ENCODE measurements at places on chromosomes 13 and 19.

DNA sequence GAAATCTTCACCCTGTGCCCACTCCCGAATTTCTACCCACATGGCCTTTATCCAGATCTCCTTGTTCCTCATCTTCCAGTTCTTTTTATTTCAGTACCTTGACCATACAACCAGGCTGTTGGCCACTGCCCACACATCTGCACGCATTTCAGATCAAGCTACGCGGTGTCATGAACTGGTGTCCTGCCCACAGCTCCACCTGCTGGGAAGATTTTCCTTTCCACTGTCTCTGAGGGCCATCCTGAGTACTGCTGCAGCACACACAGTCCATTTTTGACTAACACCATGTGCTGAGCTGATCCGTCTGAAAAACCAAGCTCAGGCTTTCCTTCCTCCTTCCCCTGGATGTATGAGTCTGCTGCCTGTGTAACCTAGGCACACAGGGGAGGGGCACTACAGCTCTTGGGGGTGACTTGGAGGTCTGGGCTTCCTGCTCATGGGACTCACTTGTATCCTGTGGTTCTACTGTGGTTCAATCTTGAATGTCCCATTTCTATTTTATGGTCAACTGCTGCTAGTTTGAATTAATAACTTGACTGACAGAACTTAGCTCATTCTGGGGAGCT is 71.9 kb downstream of the WASF3 start:
- no peak for DNase-seq

DNA sequence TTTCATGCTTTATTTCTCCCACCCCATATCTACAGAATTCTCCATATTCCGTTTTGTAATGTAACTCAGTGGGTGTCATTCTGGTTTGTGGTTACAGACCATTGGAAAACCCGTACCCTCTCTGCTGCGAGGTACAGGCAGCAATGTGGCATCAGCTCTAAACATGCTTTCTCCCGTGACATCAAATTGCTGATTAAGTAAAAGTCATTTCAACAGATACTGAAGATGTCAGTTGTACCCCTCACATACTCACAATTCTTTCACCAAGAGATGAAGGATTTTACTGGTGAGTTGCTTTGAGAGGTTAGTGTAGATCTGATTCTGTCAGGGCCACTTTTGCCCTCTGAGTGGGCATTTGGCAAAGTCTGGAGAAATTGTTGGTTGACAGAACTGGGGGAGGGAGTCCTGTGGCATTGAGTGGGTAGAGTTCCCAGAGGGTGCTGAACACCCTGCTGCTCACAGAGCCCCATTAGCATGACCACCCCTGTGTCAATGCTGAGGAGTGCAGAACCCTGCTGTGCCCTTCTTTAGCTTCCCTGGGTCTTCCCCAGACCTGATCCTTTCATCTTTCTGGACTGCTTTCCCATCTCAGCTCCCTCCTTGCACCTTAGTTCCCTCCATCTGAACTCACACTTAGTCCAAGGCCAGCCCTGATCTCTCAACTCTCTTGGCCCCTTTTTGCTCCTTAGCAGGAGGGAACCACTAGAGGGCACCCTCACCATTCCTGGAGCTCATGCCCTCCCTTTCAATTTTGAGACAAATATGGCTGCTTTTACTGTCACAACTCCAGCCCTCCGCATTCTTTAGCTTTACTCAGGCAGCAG is 39.9 kb upstream of the CEACAM8 start:
- DNase-seq: no peak

DNA sequence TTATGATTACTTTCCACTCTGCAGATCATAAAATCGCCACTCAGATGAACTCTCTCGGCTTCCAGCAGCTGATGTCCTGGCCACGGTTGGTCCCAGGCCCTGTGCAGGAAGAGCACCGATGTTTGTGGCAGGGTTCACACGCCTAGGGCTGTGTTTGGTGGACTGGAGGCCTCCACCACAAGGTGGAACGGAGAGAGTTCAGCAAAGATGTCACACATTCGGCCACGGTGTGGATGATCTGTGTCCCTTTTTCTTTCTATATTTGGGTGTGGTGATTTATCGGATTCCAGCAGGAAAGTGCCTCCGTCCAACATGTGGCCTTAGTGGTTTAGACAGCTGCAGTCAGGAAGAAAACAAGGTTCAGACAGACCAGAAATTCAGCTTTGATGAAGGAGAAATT is 521 bp upstream of the SHISA2 start:
- DNase-seq: no peak

GRCh38 chr19:47806435-47806834 is 2.1 kb upstream of the TPRX1 start:
- DNase-seq: no peak

- DNase-seq: no peak
Measured at GRCh38 chr13:76225815-76226489, 589.8 kb downstream of the LMO7 start.

GRCh38 chr19:46661735-46662592 is 982 bp upstream of the DACT3 start:
- DNase-seq: peak; percentile 59

DNA sequence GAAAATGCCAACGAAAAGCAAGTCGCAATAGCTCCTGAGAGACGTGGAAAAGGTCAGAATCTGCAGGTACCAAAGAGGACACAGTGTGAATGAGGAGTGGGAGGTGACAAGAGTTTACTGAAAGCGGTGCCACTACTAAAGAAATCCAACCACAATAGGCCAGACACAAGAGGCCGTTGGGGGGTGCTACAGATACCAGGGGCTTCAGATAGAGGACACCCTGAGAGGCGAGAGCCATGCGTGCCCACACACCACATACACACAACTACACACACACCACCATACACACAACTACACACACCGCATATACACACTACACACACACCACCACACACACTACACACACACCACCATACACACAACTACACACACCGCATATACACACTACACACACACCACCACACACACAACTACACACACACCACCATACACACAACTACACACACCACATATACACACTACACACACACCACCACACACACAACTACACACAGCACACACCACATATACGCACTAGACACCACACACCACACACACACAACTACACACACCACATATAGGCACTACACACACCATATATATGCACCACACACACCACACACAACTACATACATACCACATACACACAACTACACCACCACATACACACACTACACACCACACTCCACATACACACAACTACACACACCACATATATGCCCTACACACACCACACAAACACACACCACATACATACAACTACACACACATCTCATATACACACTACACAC is 28.5 kb downstream of the CRYL1 start:
- DNase-seq: no peak

GRCh38 chr13:64551755-64552154 is 2678.4 kb downstream of the PCDH9 start:
- no peak for DNase-seq

GRCh38 chr13:47813718-47814117 is 187.4 kb downstream of the SUCLA2 start:
- no peak for DNase-seq

- DNase-seq: no peak
Measured at GRCh38 chr13:67061750-67062149, 168.4 kb downstream of the PCDH9 start.

- no peak for DNase-seq
Measured at GRCh38 chr19:52786078-52786463, 520 bp downstream of the ZNF600 start.

GRCh38 chr19:45154064-45154827 is 6.5 kb downstream of the NKPD1 start:
- no peak for DNase-seq

DNA sequence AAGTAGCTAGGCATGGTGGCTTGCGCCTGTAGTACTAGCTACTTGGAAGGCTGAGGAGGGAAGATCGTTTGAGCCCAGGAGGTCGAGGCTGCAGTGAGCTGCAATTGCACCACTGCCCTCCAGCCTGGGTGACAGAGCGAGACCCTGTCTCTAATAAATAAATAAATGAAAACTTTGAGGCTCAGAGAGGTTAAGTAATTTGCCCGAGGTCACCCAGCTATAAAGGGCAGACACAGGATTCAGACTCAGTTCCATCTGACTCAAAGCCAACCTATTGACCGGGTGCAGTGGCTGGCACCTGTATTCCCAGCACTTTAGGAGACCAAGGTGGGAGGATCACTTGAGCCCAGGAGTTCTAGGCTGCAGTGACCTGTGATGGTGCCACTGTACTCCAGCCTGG is 7.4 kb upstream of the OLFM2 start:
- no peak for DNase-seq

DNA sequence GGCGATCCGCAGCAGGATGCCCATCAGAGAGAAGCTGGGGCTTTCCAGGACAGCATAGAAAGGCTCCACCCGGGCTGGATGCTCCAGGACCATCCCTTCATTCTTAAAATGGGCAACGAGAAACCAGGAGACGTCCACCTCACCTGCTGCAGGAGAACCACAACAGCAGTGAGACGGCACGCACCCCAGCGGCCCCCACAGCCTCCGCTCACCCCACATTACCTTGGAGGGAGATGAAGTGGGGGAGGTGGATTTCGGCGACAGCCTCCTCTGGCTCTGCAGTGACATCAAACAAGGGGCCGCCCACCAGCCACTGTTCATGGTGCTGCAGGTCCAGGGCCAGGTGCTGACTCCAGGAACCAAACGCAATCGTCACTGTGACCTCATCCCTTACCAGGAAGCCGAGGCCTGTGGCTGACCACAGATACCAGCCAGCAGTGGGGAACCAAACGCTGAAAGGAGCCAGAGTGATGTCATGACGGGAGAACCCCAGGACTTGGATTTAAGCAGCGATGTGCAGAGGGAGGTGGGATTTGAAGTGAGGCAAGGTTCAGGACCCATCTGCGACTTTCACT is 25.1 kb downstream of the CARD8 start:
- no peak for DNase-seq

GRCh38 chr13:33678906-33679657 is 138.9 kb upstream of the RFC3 start:
- DNase-seq: peak; percentile 74

DNA sequence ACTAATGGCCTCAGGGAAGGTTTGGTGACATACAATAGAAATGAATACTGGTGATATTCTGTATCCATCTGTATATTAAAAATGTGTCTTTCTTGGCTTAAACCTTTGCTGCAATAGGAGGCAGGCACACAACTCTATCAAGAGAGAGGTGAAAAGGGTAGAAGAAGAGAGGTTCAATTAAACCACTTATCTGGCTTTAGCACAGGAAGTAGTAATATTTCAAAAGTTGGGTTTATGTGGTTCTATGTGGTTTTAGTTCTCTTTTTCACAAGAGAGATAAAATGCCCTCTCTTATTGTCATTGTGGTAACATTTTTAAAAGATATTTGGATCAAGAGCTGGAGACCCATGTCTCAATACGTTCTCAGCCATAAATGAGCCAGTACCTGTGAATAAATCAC is 146.2 kb upstream of the FNDC3A start:
- DNase-seq: no peak

Measured in activated T-helper 9 cell treated with anti-CD3 and anti-CD28 coated beads, Interleukin-2, amount 50 U/mL, for 16 hours (primary cell).